ENCODE measurements at places on chromosomes 7 and 10.

DNA sequence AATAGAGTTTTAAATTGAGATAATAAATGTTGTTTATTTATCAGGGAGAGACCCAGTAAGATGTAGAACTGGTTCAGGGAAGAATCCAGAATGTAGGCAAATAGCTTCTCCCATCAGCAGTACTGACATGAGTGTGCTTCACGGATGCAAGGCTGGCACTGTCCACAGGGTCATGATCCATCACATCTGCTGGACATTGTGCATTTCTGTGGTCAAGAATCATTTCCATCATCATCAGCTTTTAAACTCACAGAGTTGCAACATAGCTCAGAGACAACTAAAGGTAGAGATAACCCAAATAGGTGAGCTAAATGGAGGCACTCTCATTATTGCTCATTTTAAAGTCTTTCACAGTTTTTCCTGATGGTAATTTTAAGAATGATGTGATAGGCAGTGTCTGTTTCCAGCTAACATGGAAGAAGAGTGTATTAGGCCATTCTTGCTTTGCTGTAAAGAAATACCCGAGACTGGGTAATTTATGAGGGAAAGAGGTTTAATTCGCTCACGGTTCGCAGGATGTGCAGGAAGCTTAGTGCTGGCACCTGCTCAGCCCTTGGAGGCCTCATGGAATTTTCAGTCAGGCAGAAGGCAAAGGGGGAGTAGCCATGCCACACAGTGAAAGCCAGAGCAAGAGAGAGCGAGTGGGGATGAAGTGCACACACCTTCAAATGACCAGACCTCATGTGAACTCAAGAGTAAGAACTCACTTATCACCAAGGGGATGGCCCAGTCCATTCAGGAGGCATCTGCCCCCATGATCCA is 80.8 kb downstream of the INPP5A start:
- DNase-seq, result no peak

GRCh38 chr7:158265743-158266080 is 321.9 kb downstream of the PTPRN2 start:
- DNase-seq, result no peak

- DNase-seq, result no peak
These were observed 226.2 kb upstream of the IMMP2L start for GRCh38 chr7:111788286-111789047.

DNA sequence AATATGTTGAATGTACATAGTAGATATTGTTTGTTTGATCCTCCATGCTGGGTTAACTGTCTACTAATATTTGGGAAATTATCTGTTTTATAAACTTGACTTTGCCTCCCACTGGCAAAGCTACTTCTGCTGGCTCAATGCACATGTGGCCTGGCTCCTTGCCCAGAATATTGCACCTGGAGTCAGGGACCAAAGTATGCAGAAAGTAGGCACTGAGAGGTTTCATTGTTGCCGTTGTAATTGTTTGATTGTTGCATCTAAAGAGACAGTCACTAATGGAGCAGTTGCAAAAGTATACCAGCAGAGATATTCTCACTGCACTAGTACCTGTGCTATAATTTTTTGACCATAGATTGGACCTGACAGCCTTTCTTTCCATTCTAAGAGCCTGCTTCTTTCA is 137.8 kb upstream of the CNTNAP2 start:
- no peak for DNase-seq

GRCh38 chr10:103442031-103442461 is 10.1 kb downstream of the CALHM2 start:
- DNase-seq, result no peak

All from CD4-positive, alpha-beta T cell (primary cell).